ENCODE measurements at places on chromosomes 7 and 10.

GRCh38 chr10:102549549-102549948 lies 45.8 kb downstream of the SUFU start:
- no peak for DNase-seq

DNA sequence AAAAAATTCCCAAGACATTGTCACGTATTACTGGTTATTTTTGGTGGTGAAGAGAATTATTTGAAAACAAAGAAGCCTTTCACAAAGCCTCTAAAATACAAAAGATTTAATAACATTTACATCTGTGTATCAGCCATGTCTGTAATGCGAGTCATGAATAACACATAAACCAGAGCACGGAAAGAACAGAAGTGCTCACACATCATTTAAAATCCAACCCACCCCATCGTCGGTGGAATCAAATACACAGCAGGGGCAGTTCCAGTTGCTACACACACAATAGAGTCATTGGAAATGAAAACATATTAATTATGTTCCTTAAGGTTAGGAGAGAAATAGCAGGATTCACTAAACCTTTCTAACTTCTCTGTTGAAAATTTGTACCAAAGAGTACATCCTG lies 1097.3 kb downstream of the KCNMA1 start:
- no peak for DNase-seq

DNA sequence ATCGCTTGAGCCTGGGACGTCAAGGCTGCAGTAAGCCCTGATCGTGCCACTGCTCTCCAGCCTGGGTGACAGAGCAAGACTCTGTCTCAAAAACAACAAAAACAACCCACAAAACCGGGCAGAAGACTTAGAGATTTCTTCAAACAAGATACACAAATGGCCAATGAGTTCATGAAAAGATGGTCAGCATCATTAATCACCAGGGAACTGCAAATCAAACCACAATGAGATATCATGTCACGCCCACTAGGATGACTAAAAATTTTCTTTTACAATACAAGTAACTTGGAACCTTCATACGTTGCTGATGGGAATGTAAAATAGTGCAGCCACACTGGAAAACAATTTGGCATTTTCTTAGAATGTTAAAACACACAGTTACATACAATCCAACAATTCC lies 77.3 kb upstream of the GRID1 start:
- no peak for DNase-seq

DNA sequence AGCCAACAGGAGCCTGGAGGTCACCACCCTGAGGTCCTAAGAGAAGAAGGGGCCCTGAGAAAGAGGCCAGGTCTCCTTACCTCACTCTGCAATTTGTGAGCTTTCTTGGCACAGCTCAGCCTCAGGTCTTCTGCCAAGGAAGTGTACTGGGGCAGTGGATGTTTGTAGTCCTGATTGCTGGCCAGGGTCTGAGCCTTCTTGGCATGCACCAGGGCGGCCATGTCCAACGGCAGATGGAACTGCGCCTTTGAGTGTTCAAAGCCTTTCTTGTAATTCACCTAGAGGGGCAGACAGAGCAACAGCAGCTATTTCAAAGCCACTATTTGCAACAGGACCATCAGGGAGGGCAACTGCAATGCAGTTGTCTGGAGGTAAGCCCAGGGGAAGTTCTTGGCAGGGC lies 51.7 kb downstream of the NRAP start:
- no peak for DNase-seq

- DNase-seq: no peak
Observed at GRCh38 chr10:10587744-10588393, 429.8 kb upstream of the CELF2 start.

DNA sequence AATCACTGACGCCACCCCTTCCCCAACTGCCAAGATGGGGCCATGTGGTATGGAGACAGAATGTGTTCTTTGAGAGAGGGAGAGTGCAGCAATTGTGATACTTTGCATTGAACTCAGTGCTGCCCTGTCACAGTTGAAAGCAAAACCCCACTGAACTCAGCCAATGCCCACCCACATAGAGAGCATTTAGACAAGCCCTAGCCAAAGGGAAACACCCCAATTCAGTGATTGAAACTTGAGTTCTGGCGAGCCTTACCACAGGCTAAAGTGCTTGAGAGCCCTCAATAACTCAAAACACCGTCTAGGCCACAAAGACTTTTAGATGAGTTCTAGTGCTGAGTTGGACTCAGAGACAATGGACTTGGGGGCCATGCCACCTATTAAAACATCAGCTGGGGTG lies 751.9 kb upstream of the POT1 start:
- DNase-seq: no peak

DNA sequence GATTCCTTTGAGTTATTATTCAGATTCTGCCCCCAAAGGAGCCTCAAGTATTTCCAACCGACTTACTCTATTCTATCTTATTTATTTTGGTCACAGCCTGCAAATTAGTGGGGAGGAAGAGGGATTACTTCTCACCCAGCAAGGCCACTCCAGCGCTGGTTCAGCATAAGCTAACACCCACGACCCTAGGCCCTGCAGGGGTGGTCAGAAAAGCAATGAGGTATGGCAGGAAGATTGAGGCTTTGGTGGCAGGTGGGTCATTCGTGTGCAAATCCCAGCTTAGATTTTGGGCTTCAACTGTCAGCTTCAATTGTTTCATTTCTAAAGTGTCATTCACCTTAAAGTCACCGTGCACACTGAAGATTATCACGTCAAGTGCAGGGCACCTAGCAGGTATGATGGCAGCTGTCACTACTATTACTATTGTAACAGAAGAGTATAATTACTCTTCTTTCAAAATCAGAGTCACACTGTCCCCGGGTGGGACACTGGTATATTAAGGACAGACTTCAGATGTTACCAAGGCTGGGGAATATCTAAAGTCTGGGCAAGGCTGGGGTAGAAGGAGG lies 48.8 kb upstream of the OPTN start:
- DNase-seq: no peak

DNA sequence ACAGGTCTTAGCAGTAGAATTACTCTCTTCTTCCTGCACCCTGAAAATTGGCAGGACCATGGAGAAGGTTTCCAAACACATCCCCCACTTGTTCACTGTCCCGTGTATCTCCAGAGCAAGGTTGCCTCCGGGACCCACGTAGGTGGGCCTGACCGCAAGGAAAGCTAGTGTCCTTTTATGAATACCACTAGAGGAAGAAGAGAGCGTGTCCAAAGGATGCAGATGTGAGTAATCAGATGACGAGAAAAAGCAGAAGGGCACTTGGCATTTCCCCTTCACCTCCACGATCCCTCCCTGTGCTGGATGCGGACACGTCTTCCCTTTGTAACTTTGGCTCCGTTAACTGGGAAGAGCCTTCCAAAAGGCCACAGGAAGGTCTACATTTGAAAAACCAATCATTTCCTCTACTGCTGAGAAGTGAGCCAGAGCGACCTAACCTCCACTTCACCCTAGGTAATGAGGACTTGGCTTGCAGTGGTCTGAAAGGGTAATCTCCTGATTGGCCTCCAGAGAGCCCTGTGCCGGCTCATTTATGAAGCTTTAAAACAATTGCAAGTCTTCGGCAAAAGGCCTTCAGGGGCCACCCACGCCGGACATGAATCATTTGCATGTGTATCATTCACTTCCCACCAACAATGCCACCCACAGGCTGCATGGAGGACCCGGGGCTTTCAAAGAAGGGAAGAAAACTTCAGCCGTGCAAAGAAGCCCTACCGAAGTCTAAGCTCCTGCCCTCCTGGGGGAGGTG lies 55.4 kb downstream of the LYZL1 start:
- no peak for DNase-seq

DNA sequence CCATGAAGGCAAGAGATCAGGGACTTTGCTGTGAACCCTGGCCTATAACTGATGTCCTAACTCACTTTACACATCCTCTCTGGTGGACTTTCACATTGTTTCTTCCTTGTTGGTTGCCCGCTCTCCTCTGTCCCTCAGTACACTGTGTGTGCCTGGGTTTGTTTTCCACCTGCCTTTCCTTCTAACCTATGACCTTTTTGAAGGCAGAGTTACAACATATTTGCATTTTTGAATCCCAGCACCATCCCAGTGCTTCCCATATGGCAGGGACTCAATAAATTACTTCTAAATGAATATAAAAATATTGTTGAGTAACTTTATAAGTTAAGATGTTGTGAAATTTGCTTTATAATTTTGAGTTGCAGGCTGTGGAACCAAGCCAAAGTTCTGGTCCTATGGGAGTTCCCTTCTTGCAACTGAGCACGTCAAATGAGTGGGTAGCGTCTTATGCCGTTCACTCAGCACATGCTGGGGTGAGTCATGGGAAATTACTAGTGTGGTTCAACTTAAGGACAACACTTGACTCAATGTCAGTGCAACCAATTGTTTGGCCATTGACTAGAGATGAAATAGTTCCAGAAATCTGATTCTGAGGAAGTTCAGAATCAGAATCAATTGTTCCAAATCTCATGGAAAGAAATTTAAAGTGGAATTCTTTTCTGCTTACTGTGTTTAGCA lies 250.9 kb downstream of the TWIST1 start:
- DNase-seq: no peak

DNA sequence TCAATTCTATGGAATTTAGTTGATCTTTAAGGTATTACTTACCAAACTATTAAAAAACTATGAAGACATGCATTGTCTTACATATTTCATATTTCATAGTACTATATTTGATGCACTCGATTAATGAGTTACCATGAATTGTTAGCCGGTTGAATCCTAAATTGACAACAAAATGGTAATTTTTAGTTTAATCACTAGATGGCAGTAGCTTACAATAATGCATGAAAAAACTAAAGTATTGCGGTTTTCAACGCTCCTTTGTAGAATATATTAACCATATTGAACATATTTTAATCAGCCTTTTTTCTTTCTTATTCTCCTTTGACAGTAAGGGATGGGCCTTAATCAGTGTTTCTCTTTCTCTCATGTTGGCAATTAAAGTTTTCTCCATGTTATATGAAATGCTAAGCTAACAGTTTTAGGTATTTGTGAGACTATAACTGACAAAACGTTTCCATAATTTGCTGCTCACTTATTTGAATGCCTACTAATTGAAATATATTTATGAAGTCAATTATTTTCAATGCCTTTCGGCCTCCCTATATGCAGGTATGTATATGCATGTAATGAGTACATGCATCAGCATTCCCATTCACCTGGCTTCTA lies 48.5 kb upstream of the ARL4A start:
- no peak for DNase-seq

GRCh38 chr10:95860166-95860940 lies 47.4 kb upstream of the CC2D2B start:
- DNase-seq: no peak

DNA sequence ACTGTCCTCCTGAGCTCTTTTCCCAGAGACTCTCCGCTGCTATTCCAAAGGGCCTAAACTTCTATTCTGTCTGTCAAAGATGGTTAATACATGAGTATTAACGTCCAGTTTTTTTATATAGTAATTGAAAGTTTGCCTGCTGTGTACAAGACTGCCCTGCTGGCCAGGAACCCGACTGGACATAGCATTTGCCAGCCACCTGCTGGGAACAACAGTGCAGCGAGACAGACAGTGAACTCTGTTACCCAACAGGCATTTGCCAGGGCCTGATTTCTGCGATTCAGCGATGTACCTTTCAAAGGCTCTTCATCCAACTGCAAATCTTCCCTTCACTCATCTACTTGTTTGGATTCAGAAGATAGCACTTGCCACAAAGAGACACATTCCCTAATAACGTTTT lies 128.8 kb upstream of the SEM1 start:
- DNase-seq: no peak

GRCh38 chr7:114695182-114695581 lies 226.7 kb upstream of the MDFIC start:
- no peak for DNase-seq

GRCh38 chr7:147510923-147511322 lies 1079.6 kb upstream of the C7orf33 start:
- DNase-seq: no peak

GRCh38 chr10:126015413-126015812 lies 119.0 kb downstream of the FANK1 start:
- no peak for DNase-seq

GRCh38 chr7:37356911-37357636 lies 91.6 kb downstream of the ELMO1 start:
- DNase-seq: no peak

DNA sequence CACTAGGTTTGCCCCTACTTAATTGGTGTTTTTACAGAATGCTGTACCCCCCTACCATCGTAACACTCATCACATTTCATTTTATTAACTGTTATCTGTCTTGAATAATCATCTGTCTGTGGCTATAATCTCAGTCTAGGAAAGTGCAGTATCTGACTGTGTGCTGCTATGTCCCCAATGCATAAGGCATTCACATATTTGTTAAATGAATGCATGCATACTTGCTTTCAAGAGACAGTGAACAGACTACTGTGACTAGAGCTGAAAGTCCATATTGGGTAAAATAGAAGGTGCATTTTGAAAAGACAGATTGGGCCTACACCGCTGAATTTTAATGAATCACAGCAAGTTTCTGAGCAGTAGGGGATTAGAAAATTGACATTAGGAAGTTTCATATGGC lies 112.3 kb downstream of the ARHGAP12 start:
- no peak for DNase-seq

DNA sequence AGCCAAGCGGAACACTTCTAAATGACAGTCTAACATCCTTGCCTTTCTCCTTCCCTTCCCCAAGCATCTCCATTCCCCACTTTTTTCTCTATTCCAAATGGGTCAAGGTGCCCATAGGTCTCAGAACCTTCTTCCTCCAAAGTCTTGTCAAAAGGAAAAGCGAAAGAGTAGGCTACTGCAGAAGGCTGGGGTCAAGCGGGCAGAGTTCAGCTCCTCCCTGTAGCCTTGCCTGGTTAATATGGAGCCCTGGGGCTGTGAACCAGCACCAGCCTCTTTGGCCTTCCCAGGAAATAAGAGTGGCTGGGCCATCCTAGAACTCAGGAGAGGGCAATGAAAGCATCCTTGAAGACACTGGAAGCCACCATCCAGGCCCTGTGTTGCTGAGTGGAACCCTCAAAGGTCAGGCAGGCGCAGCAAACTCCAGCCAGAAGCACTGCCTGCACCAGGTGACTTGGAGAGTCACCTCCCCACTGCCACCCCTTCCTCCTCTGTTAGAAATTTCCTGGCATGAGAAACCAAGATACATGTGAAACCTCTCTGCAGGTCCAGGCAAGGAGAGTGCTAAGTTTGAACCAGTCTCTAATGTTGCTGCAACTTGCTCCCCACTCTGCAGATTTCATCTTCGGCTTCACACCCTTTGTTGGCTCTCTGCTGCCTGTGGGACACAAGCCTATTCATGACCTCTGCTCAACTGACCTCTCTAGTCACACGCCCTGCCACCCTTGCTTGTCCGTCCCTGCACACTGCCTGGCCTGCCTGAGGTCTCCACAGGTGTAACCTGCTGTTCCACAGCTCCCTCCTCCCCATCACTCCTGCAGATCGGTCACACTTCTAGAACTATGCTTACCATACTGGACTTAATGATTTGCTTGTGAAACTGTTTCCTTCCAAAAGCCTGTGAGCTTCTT lies 74.9 kb downstream of the SH3PXD2A start:
- DNase-seq: no peak

GRCh38 chr7:111953611-111954010 lies 252.6 kb downstream of the DOCK4 start:
- DNase-seq: no peak

GRCh38 chr10:26859241-26860101 lies 1.3 kb downstream of the ABI1 start:
- no peak for DNase-seq

GRCh38 chr7:90825779-90826178 lies 229.7 kb downstream of the CDK14 start:
- DNase-seq: no peak

- no peak for DNase-seq
Observed at GRCh38 chr10:45147000-45147399, 146.3 kb downstream of the ZNF22 start.
